Activated T-helper 17 cell treated with anti-CD3 and anti-CD28 coated beads, Interleukin-2, amount 50 U/mL, for 72 hours (primary cell): ENCODE measurements at places on chromosomes 7 and 10.

GRCh38 chr7:40531956-40532355 is 397.2 kb downstream of the SUGCT start:
- H3K4me1 ChIP-seq, result no peaks in the 10 kb centered on the region
- no peak overlapping the region for H3K4me3 ChIP-seq

DNA sequence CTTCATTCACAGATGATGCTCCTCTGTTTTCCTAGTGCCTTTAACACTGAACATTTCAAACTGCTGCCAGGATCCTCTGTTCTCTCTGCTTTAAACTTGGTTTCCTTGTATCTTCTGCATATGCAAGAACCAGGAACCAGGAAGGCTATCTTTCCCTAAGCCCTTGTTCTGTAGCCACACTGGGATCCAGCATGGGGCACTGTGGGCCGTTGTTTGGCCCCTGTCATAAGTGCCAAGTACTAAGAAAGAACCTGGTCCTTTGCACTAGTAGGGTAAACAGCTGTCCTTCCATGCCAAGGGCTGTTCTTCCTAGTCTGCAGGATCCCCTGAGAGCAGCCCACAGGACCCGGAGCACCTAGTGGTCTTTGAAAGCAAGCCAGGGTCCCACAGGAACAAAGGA is 49.0 kb upstream of the TRIM8 start:
- no peak for ATAC-seq
- no peaks in the 10 kb centered on the region for H3K4me1 ChIP-seq
- peaks cover 17% of the 10 kb centered on the region for H3K36me3 ChIP-seq
- no peak overlapping the region for H3K27ac ChIP-seq
- no peaks in the 10 kb centered on the region for H3K27me3 ChIP-seq

GRCh38 chr10:114682121-114682520 is 24.0 kb upstream of the ABLIM1 start:
- H3K27ac ChIP-seq, result no peak overlapping the region
- H3K4me3 ChIP-seq, result no peak overlapping the region
- ATAC-seq, result no peak
- peaks cover 3% of the 10 kb centered on the region for H3K27me3 ChIP-seq
- peaks cover 4% of the 10 kb centered on the region for H3K4me1 ChIP-seq

GRCh38 chr10:1274111-1274661 is 218.0 kb downstream of the WDR37 start:
- ATAC-seq, result no peak
- H3K4me3 ChIP-seq, result no peak overlapping the region
- H3K27ac ChIP-seq, result no peak overlapping the region
- H3K4me1 ChIP-seq, result no peaks in the 10 kb centered on the region
- H3K36me3 ChIP-seq, result no peaks in the 10 kb centered on the region

GRCh38 chr7:131174391-131174790 is 153.3 kb upstream of the MKLN1 start:
- peaks cover 3% of the 10 kb centered on the region for H3K4me1 ChIP-seq
- H3K36me3 ChIP-seq, result no peaks in the 10 kb centered on the region
- no peak for ATAC-seq

GRCh38 chr7:89477991-89478390 is 676.3 kb upstream of the STEAP1 start:
- ATAC-seq, result no peak
- no peaks in the 10 kb centered on the region for H3K4me1 ChIP-seq
- H3K4me3 ChIP-seq, result no peak overlapping the region
- H3K27me3 ChIP-seq, result no peaks in the 10 kb centered on the region
- H3K36me3 ChIP-seq, result no peaks in the 10 kb centered on the region
- no peak overlapping the region for H3K27ac ChIP-seq

DNA sequence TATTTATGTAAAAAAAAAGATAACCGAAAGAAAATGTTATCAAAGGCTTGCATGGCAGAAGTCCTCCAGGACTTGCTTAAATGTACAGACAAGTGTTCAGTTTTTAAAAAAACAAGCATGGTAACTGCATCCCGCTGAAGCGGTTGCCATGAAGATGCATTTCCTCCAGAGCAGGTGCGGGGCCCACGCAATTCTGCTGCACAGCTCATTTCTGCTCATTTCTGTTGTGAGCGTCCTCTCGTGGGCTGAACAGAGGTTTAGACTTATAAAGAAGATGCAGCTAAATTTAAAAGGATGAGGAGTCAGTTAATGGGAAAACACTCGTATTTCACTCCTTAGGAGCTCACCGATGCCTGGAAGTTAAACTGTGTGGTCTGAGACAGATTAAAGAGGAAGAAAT is 247.6 kb downstream of the DNAJB6 start:
- no peak overlapping the region for H3K27ac ChIP-seq
- H3K4me1 ChIP-seq, result no peaks in the 10 kb centered on the region
- H3K4me3 ChIP-seq, result no peak overlapping the region
- no peaks in the 10 kb centered on the region for H3K36me3 ChIP-seq
- no peak for ATAC-seq

DNA sequence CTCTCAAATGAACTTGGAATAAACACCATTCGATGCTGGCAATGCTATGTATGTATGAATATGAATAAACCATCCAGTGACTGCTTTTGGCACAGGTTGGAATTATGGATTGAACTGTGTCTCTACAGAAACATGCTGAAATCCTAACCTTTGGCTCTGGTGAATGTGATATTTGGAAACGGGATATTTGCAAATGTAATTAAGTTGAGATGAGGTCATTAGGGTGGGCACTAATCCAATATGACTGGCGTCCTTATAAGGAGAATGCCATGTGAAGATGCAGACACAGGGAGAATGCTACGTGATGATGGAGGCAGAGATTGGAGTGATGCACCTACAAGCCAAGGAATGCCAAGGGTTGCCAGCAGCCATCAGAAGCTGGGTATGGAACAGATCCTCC is 3.4 kb upstream of the ACTR3B start:
- H3K27ac ChIP-seq, result no peak overlapping the region
- no peak for ATAC-seq
- H3K4me1 ChIP-seq, result peaks cover 5% of the 10 kb centered on the region
- H3K36me3 ChIP-seq, result no peaks in the 10 kb centered on the region
- no peak overlapping the region for H3K4me3 ChIP-seq
- H3K27me3 ChIP-seq, result peaks cover 4% of the 10 kb centered on the region

DNA sequence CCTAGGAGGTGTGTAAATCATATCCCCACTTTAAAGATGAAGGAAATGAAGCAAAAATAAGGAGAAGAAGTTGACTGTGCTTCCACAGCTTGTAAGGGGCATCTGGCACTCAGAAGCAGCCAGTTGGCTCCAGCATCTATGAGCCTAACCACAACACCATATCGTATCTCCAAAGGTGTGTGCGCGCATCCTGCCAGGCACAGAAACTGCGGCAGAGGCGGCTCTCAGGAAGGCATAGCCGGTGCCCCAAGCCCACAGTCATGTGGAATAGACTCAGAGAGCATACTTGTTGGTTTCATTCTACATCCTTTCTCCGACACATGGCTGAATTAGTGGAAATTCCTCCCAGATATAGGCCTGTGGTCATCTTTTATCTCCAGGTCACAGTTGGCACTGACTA is 423.9 kb downstream of the CALN1 start:
- no peaks in the 10 kb centered on the region for H3K4me1 ChIP-seq
- no peak overlapping the region for H3K4me3 ChIP-seq
- no peak overlapping the region for H3K27ac ChIP-seq

DNA sequence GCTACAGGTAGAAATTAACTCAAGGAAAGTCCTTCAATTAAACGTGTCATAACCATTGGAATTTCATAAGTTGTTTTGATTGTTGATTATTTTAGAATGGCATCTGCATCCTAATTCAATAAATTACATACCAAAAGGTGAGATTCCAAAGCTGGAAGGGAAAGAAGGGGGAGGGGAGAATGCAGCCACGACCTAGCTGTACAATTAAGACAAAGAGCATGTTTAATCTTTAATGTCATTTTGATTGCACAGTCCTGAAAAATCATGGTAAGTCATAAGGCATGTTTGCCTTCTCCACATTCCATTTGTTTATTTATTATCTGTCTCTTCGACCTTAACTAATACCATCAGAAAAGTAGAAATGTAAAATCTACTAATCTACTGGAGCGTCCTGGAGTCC is 358.1 kb downstream of the FRMD4A start:
- H3K27me3 ChIP-seq, result no peaks in the 10 kb centered on the region
- H3K4me3 ChIP-seq, result no peak overlapping the region
- ATAC-seq, result no peak
- H3K27ac ChIP-seq, result no peak overlapping the region
- H3K4me1 ChIP-seq, result no peaks in the 10 kb centered on the region

- no peaks in the 10 kb centered on the region for H3K36me3 ChIP-seq
- H3K27ac ChIP-seq, result no peak overlapping the region
- H3K4me3 ChIP-seq, result no peak overlapping the region
- peaks cover 12% of the 10 kb centered on the region for H3K27me3 ChIP-seq
- ATAC-seq, result no peak
These were observed 9.0 kb upstream of the GPR141 start for GRCh38 chr7:37674531-37674930.

GRCh38 chr7:34121366-34121765 is 216.0 kb downstream of the BMPER start:
- H3K27ac ChIP-seq, result no peak overlapping the region
- no peaks in the 10 kb centered on the region for H3K27me3 ChIP-seq

GRCh38 chr7:4017785-4018184 is 664.3 kb upstream of the FOXK1 start:
- peaks cover 15% of the 10 kb centered on the region for H3K27me3 ChIP-seq
- H3K36me3 ChIP-seq, result no peaks in the 10 kb centered on the region
- no peak overlapping the region for H3K27ac ChIP-seq
- no peak for ATAC-seq
- no peak overlapping the region for H3K4me3 ChIP-seq

GRCh38 chr7:101111261-101111660 is 15.6 kb upstream of the SERPINE1 start:
- H3K4me1 ChIP-seq, result no peaks in the 10 kb centered on the region
- no peaks in the 10 kb centered on the region for H3K36me3 ChIP-seq
- no peak overlapping the region for H3K27ac ChIP-seq
- H3K27me3 ChIP-seq, result peaks cover 6% of the 10 kb centered on the region
- ATAC-seq, result no peak

DNA sequence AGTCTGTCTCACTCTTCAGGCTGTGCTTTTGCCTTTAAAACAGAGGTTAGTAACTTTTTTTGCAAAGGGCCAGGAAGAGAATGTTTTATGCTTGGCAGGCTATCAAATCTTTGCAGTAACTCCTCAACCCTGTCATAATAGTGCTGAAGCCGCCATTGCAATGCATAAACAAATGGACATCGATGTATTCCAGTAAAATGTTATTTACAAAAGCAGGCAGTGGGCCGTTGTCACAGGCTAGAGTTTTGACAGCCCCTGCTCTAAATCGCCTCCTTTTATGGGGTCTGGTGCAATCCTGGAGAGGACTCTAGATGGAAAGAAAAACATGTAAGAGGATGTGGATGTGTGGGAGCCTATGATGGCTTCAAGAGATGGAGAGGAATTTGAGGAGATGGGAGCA is 568.3 kb downstream of the TYW1 start:
- no peak overlapping the region for H3K27ac ChIP-seq
- H3K4me1 ChIP-seq, result no peaks in the 10 kb centered on the region
- no peaks in the 10 kb centered on the region for H3K36me3 ChIP-seq
- no peaks in the 10 kb centered on the region for H3K27me3 ChIP-seq
- H3K4me3 ChIP-seq, result no peak overlapping the region

DNA sequence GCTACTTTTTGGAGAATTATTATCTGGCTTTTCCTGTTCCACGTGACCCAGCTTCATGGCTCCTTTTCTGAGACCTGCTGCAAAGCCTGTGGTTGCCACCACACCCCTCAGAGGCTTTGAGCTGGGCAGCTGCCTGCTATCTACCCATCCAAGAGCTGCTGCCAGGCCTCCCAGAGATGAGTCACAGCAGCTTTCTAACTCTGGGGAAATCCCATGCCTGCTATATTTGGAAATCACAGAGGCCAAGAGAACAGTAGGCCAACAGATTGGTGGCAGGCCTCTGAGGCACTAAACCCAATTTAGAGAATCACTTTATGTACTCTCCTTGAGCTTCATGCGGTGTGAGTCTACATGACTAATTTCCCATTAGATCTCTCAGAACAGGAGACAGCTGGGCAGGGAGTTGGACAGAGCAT is 35.2 kb downstream of the SGCE start:
- H3K4me1 ChIP-seq, result peaks cover 9% of the 10 kb centered on the region
- ATAC-seq, result peak; percentile 98
- no peak overlapping the region for H3K4me3 ChIP-seq
- H3K27me3 ChIP-seq, result no peaks in the 10 kb centered on the region

GRCh38 chr7:101964680-101965452 is 147.4 kb downstream of the CUX1 start:
- H3K36me3 ChIP-seq, result no peaks in the 10 kb centered on the region
- no peak for ATAC-seq

DNA sequence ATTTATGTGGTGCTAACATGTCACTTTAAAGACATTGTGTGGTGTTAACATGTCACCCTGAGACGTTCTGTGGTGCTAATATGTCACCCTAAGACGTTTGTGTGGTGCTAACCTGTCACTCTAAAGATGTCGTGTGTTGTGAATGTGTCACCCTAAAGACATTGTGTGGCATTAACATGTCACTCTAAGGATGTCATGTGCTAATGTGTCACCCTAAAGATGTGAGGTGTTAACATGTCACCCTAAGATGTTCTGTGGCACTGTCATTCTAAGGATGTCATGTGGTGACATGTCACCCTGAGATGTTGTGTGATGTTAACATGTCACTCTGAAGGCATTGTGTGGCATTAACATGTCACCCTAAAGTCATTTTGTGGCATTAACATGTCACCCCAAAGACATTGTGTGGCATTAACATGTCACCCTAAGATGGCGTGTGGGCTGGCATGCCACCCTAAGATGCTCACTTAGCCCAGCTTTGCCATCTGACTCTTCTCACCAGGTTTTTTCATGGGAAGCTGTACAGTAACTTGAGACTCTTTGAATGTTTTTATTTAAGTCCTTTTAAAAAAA is 45.6 kb downstream of the LANCL2 start:
- no peak overlapping the region for H3K27ac ChIP-seq
- ATAC-seq, result no peak

- no peaks in the 10 kb centered on the region for H3K4me1 ChIP-seq
- no peak overlapping the region for H3K4me3 ChIP-seq
- peaks cover 9% of the 10 kb centered on the region for H3K27me3 ChIP-seq
- ATAC-seq, result no peak
- no peak overlapping the region for H3K27ac ChIP-seq
These were observed 296.0 kb upstream of the KIAA1217 start for GRCh38 chr10:23912884-23913404.

DNA sequence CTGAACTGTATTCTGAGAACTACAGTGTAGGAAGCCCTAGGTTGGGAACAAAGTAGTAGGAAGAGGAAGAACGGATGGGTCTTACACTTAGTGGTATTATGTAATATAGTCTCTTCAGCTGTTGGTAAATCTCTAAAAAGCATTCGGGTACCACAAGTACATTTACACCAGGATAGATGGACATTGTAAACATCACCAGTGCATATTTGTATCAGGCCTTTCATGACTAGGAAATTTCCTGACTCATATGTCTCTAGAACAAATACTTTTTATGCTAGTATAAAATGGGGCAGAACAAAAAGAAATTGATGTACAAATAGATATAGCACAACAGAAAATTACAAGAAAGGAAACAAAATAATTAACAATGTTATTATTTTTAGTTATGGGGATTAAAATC is 21.5 kb upstream of the OR6B1 start:
- ATAC-seq, result no peak
- H3K27me3 ChIP-seq, result peaks cover 22% of the 10 kb centered on the region

- H3K27me3 ChIP-seq, result peaks cover 32% of the 10 kb centered on the region
- no peak overlapping the region for H3K4me3 ChIP-seq
- no peaks in the 10 kb centered on the region for H3K36me3 ChIP-seq
- H3K27ac ChIP-seq, result no peak overlapping the region
These were observed 4.3 kb upstream of the AKR1C3 start for GRCh38 chr10:5089865-5090264.

GRCh38 chr10:57716884-57717283 is 550.8 kb downstream of the IPMK start:
- H3K36me3 ChIP-seq, result no peaks in the 10 kb centered on the region
- H3K4me1 ChIP-seq, result no peaks in the 10 kb centered on the region
- H3K27ac ChIP-seq, result no peak overlapping the region
- H3K27me3 ChIP-seq, result no peaks in the 10 kb centered on the region
